ENCODE measurements at places on chromosomes 5 and 9.

DNA sequence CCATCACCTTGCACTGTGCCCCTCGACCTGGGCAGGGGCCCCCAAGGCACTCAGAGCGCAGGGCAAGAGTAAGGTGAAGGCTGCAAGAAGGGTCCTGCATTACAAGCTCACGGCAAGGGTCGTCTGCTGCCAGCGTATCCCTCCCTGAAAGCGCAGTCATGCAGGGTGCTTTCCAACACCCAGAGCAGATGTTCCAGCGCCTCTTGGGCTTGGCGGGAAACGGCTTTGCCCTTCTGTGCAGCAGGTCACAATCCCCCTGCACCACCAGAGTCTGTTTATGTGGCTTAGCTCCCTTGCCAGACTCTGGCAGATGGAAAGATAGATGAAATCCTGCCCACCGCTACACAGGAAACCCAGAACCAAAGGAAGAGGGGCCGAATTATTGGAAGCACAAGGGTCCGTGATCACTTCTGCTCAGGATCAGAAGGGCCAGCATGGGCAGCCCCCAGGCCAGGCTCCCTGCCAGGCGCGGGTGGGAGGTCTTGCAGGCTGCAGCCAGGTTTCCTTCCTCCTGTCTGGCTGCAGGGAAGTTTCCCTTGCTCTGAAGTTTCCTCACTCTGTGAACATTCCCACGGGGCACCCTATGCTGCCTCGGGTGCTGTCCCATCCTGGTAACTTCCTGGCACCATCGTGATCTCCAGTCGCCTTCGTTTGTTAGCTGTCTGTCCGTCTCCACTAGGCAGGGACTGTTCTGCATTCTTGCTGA, 132.2 kb downstream of the ZNF354C start:
- no peak for DNase-seq

DNA sequence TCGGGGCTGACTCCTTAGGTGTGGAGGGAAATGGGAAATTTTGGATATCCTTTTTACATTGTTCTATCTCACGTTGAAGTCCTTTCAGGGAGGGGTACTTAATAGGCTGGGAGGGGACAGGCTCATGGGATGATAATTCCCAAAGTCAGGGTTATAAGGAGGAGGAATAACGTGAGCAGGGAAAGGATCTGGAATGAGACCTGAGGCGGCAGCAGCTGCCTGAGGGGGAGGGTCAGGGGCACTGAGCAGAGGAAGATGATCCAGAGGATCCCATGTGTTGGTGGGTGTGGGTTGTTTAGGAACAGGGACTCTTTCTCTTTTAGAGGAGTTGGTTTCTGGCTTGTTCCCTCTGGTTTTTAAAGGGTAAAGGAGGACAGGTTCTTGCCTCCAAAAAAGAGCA, 18.7 kb downstream of the IFT74 start:
- DNase-seq = no peak

DNA sequence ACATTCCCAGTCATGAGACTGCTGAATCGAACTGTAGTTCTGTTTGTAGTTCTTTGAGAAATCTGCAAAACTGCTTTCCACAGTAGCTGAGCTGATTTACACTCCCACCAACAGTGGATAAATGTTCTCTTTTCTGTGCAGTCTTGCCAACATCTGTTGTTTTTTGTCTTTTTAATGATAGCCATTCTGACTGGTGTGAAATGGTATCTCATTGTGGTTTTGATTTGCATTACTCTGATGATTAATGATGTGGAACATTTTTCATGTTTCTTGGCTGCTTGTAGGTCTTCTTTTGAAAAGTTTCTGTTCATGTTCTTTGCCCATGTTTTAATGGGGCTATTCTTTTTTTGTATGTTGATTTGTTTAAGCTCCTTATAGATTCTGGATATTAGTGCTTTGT, 187.3 kb upstream of the TLE4 start:
- peak; percentile 58 for DNase-seq

DNA sequence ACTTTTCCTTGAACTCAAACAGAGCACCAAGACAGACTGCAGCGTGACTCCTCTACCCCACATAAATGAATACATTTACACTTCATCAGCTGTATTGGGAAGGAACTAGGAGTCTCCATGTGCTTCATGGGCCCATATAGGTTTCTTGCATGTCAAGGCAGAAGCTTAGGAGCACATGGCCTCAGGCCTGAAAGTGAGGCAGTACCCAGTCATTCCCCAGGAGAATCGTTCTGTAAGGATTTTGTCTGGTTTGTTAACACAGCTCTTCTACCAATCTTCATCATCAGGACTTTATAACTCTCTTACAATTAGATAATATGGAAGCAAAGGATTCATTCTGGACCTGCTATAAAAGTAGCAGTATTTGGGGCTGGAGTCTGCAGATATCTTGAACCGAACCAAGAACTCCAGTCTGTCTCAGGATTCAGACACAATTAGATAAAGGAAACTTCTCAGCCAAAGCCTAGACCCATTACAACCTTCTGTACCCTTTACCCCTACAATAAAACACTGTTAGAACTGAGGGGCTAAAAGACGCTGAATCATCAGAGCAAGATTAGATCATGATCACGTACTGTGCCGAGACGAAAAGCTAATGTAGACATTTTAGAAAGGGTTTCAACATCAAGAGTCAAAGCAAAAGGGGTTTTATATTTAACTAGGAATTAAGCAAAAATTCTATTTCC, 385.5 kb upstream of the SLC30A5 start:
- no peak for DNase-seq

GRCh38 chr5:58356662-58357061, 103.2 kb downstream of the PLK2 start:
- DNase-seq = no peak

GRCh38 chr5:163163858-163164257, 273.5 kb upstream of the CCNG1 start:
- no peak for DNase-seq

GRCh38 chr9:76717613-76718012, 46.6 kb upstream of the PCA3 start:
- DNase-seq = peak; percentile 41

DNA sequence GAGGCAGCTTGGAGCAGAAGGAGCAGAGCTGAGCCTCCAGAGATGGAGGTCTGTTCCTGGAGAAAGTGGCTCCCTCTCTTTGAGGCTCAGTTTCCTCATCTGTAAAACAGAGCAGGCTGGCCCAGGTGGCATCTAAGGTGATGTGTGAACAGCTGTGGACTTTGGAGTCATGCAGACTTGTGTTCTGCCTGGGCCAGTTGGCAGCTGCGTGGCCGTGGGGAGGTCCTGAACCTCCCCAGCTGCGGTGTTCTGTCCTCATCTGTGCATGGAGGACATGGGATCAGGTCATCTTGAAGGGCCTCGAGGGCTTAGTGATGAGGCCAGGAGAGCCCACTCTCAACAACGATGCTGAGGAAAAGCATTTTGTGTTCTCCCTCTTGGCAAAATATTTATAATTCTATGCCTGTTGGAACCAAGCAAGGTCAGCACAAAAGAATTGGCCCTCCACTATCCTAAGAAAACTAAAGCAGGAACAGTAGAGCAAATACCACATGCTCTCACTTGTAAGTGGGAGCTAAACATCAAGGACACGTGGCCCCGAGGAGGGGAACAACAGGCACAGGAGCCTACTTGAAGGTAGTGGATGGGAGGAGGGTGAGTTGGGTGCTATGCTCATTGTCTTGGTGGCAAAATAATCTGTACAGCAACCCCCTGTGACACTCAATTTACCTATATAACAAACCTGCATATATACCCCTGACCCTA, 63.2 kb upstream of the COL15A1 start:
- DNase-seq = no peak

- DNase-seq = no peak
Measured at GRCh38 chr9:34986540-34987047, 3.0 kb upstream of the DNAJB5 start.

- DNase-seq = no peak
Measured at GRCh38 chr9:89820337-89820736, 215.5 kb downstream of the GADD45G start.

GRCh38 chr9:88378317-88378716, 9.9 kb upstream of the SPIN1 start:
- DNase-seq = no peak

DNA sequence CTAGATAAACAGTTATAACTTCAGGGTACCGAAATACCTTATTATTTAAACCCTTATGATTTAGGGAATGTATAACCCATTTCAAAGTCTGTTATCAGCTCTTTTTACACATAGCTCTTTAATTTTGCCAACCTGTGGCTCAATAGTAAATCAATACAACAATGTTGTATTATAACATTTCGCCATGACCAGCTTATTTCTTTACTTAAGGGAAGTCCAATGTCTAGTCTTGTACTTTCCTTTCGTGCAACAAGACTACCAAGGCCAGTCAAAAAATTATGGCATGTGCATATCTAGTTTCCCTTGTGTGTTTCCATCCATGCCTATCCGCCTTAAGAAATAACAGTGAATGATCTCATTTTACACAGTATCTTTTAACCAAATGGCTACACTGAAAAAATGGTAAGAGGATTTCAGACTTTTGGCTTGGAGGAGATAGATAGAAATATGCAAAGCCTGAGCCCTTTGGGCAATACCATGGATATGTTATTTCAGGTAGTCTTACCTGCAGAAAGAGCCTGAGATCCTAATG, 239.5 kb upstream of the RPS23 start:
- DNase-seq = no peak

DNA sequence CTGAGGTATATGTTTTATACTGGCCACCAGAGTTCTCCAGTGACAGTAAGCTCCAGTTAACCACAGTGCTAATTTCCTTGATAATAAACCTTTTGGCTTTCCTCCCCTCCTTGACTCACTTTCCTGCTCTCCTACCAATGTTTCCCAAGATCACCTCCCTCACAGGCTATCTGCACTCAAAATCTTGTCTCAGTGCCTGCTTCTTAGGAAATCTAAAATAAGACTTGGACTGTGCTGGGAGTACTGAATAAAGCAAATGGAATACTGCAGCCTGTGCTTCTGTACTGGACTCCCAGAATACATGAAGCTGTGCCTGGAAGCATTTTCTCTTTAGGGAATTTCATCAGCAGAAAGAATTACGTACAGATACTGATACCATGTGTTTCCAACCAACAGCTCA, 1.7 kb upstream of the DCP2 start:
- peak; percentile 33 for DNase-seq

DNA sequence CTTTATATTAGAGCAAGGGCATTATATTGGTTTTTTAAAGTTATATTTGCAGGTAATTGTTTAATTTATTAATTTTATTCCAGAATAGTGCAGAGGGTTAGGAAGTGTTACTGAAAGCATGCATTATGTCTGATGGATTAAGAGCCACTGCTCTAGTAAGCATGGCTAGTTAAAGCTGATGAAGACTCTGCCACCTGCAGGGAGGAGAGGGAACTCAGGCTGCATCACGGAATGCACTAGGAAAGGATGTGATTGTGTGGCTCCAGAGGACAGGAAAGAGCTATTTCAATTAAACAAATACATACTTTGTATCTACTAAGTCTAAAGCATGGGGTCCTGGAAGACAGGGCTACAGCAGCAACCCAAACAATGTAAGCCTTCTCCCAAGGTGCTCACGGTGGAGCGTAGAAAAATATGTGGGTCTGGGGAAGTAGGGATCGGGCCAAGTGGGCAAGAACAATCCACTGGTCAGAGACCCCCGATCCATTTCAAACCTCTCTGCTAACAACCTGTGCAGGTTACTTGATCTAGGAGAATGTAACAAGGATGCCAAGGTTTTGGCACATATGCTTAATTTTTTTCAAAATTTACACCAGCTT, 15.3 kb upstream of the GRXCR2 start:
- peak; percentile 62 for DNase-seq

DNA sequence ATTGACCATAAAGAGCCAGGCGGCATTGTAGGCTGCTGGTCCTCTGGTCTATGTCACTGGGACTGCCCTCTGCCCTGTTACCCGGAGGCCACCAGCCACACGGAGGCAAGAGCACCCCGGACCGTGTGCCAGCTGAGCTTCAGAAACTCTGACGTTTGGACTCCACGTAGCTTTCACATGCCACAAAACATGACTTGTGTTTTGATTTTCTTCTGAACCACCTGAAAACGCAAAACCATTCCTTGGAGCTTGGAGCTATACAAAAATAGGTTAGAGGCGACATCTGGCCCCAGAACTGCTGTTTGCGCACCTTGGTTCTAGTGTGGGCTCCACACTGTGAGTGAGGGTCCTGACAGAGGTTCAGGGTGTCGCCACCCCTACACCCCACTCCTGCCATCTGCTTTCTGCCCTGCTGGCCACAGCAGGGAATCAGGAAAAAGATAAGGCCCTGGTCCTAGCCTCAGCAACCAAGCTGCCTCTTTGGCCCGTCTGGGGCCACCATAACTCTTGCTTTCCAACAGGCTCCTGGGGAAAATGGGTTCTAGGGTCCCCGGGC, 151.3 kb upstream of the IRX2 start:
- no peak for DNase-seq

GRCh38 chr5:88518131-88519016, 249.7 kb upstream of the TMEM161B start:
- no peak for DNase-seq

GRCh38 chr9:105259731-105260612, 15.5 kb downstream of the SLC44A1 start:
- DNase-seq = no peak

GRCh38 chr9:91714020-91714806, 235.8 kb downstream of the ROR2 start:
- DNase-seq = peak; percentile 33

- DNase-seq = no peak
Measured at GRCh38 chr5:154559398-154560276, 81.6 kb upstream of the HAND1 start.

GRCh38 chr9:112348257-112349007, 15.0 kb upstream of the PTBP3 start:
- peak; percentile 73 for DNase-seq

GRCh38 chr9:17906841-17907778, 328.2 kb downstream of the SH3GL2 start:
- no peak for DNase-seq

- no peak for DNase-seq
Measured at GRCh38 chr9:16126042-16126441, 573.2 kb downstream of the CCDC171 start.

DNA sequence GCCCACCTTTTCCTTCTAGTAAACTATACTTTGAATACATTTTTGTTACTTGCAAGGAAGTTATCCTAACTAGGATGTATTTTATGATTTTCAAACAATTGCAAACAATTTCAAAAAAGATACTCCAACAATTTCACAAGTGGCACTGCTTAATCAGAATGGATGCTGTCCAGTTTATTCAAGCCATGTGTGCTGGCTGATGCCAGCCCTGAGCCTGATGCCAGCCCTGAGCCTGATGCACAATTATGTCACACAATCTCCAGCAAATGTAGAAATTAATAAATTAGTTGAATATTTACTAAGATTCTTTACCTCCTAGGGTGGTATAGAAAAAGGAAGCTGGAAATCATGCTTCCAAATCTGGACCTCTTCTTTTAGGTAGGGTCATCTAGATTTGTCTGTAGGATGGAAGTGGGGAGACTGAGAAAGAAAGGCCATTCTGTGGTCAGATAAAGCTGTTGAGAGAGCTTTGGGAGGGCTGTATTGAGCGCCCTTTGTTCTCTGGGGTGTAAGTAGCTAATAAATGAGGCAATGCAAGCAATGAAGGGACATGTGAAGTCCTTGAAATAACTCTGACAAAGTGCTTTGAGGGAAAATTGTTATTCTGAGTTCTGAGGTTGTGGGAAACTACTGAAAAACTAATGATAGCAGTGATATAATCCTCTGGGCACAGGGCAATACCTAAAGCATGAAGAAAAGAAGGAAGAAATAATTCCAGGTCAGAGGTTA, 5.8 kb upstream of the C6 start:
- DNase-seq = no peak

Data from AG10803 (cell line).